Stimulated activated CD8-positive, alpha-beta memory T cell treated with anti-CD3 and anti-CD28 coated beads, Interleukin-4, amount 100 ng/mL, for 1 hour (primary cell): ENCODE measurements at places on chromosomes 7 and 10.

DNA sequence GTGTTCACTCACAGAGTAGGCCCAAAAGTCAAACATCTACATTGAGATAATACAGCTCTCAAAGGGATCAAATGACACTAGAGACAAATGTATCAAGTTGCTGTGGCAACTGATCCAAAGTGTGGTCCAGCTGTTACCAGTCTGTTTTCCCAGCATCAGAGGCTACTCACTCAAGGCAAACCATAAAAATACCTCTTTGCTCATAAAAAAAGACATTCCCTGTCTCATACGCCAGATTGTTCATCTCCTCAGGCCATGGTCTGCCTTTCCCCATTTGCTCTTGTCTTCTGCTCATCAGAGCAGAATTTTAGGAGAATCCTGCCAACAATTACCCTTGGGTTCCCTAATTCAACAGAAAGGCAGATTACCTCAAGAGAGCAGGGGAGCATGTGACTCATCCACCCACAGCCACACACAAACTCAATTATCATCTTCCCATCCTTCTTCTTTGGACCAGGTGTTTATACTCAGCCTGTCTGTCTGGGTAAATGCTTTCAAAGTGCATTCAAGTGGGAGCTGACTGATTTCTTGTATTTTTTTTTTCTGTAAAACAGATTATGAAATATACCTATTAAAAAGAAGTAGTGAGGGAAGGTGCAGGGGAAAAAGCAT lies 226.5 kb upstream of the HPS1 start:
- no peak for DNase-seq

DNA sequence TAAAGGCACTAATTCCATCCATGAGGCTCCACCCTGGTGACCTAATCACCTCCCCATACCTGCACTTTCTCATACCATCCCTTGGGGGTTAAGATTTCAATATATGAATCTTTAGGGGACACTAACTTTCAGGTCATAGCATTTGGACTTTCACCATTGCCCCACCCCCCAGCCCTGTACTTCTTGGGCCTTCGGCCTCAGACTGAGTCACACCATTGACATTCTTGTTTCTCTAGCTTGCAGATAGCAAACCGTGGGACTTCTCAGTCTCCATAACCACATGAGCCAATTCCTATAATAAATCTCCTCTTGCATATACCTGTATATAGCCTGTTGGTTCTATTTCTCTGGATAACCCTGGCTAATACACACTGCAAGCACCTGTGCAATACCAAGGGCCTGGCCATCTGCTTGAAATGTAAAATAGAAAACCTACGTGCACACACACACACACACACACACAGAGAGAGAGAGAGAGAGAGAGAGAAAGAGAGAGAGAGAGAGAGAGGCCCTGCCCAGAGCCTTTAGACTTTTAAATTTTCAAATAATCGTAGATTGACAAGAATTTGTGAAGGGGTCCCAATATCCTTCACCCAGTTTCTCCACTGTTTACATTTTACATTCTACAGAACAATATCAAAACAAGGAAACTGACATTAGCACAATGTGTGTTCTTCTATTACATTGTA lies 25.3 kb downstream of the ANXA8 start:
- DNase-seq = no peak

- DNase-seq = no peak
These were observed 151.9 kb downstream of the ZMYND11 start for GRCh38 chr10:287026-287709.

- DNase-seq = no peak
These were observed 307.4 kb upstream of the ZMIZ1 start for GRCh38 chr10:78761311-78761781.

DNA sequence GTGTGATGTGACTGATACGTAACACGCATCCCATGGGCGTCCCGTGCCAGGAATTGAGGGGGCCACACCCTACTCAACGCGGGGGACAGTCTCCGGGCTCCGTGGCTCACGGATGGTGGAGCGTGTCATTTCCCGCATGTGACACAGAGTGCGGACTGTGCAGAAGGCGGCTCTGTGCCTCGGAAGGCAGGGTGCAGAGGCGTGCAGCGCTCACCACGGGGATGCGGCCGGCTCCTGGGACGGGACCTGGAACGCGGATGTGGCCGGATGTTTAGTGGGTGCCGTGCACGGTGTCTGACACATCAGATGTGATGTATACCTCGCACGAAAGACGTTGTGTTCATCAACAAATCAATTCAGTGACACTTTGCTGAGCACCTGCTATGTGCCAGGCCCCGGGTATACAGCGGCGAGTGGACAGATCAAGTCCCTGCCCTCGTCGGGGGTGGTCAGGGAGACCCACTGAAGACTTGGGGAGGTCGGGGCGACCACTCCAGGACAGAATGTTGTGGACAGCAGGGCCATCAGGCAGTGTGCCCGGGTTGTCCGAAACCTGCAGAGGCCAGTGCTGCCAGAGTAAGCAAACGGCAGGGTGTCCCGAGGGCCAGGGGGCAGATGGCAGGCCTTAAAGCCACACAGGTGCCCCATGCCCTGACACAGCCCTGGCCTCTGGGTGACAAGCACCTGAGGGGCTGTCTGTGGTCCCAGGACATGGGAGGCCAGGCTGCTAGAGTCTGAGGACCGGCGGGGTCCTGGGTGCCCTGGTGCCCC lies 38.1 kb downstream of the MICALL2 start:
- no peak for DNase-seq

GRCh38 chr7:116687801-116688201 lies 15.8 kb downstream of the MET start:
- no peak for DNase-seq

- DNase-seq = no peak
These were observed 167.5 kb upstream of the MEOX2 start for GRCh38 chr7:15853832-15854470.

DNA sequence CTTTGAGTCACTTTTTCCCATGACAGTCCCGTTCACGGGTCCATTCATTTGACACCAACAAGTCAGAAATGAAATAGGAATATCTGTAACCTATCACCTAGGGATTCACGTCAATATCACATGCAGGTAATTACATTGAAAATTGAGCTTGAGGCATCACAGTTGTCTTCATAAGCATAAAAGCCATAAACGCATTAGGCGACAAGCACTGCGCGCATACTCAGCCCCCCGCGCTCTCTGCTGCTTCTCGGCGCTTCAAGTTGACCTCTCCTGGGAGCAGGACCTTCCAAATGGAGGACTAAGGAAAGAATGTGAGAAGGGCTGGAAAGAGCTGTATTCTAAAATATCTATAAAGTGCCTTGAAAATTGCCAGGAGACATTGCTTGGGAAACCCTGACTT lies 130.5 kb upstream of the TNS3 start:
- no peak for DNase-seq

DNA sequence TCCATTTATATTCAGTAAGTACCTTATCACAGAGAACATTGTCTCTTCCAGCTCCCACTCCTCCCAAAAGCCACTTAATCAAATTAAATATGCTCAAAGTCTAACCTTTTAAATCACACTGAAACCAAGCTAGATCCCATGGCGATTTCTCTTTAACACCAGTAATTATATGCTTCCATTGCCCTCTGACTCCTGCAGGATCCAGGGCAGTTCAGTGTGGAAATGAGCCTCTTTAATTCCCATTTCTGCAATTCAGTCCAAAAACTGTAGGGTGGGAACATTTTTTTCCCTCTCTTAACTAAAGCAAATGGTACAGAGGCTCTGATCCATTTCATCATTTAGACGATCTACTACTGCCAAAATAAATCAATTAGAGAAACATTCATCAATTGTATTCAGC lies 872.3 kb upstream of the PHF14 start:
- DNase-seq = no peak

DNA sequence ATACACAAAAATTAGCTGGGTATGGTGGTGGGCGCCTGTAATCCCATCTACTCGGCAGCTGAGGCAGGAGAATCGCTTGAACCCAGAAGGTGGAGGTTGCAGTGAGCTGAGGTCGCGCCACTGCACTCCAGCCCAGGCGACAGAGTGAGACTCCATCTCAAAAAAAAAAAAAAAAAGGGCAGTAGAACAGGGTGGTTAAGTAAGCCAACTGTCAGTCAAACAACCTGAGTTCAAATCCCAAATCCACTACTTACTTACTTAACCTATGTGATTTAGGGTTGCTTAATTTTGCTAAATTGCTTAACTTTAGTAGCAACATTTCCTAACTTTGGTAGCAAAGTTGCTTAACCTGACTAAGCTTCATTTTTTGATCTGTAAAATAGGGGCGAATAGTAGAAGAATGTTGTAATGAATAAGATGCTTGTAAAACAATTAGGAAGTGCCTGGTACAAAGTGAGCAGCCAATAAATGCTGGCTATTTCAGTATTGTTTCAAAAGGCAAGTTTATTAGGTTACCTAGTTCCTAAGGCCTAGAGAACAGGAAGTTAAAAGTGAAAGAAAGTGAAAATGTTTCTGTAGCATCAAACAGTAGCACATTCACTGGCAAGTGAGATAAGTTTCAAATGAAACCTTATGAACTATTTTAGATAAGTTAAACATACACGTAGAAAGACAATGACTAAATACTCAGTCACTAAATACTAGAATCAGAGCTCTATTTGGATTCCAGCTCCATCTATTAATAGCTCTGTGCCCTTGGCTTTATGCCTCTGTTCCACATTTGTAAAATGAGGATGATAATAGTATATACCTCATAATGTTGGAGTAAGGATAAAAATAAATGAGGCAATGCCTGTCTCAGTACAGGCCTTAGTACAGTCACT lies 64.3 kb downstream of the HOXA1 start:
- DNase-seq = no peak

DNA sequence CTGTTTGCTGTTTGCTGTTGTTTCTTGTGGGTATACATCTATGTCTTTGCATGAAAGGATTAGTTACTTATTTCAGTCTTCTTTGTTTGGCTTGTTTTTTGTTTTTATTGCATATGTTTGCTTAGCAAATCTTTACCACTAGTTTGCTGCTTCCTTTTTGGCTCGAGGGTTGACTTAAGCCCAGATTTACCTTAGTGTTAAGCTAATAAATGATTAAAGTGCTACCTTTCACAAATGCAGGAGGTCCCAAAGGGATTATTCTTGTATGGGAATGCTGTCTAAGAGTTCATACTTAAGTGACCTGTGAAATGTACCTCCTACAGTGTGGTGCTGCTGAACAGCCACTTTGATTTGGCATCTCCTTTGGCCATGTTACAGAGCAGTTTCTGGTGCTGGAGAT lies 273.5 kb upstream of the NPY start:
- DNase-seq = no peak

DNA sequence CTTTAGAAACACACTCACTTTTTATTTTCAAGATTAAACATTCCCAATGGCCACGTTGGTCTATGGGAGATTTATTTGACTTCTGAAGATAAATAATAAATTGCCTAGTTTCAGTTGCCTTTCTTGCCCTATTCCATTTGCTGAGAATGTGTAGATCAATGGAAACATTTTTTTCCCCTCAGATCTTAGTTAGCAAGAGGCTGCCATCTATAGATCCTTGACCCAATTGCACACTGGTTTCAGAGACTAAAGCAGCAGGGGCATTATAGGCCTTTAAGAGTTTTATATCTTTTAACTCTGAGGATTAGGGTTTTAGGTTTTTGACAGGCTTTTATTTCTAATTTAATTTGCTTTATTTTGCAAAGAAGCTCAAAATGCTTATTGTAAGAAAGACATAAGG lies 163.2 kb upstream of the GPR26 start:
- no peak for DNase-seq

DNA sequence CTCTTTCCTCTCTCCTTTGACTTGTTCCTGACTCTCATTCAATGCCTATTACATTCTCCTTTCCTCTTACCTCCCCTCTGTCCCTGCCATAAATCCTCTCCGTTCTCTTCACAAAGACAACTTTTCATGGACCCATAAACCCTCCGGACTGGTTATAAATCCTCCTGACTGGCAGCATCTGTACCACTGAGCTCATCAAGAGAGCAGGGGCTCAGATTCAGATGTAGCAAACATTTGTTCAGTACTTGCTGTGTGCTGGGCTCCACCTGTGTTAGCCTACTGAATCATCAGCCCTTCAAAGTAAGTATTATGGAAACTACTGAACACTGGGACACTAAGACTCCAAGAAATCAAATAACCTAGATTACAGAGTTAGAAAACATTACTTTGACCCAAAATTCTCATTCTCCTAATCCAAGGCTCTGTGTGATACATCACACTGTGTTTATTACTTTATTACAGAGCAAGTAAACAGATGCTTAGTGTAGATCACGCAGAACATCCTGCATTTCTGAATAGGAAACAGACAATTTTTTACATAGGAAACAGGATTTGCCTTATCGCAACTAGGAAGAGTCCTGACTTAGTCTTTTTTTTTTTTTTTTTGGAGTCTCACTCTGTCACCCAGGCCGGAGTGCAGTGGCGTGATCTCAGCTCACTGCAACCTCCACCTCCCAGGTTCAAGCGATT lies 108.6 kb upstream of the PDE1C start:
- DNase-seq = no peak

DNA sequence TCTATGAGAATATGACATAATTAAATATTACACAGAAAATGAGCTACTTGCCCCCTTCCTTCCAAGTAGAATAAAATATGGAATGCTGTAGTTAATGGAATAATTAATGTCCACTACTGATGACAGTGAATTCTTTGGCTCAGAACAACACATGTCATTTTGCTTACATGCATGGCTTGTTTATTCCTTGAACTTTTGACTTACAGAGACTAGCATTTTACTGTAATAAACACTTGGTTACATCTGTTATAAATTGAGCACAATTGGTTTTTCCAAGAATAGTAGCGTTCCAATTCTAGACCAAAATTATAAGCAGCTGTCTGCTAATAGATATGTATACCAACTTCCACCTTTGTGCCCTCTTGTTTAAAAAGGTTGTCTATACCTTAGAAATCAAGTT lies 286.7 kb downstream of the OTUD1 start:
- DNase-seq = no peak

DNA sequence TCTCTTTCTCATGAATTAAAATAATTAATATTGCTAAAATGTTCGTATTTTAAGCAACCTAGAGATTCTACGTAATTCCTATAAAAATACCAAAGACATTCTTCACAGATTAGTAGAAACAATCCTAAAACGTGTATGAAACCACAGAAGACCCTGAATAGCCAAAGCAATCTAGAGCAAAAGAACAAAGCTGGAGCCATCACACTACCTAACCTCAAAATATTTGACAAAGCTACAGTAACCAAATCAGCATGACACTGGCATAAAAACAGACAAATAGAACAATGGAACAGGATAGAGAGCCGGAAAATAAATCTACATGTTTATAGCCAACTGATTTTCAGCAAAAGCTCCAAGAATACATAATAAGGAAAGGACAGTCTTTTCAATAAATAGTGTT lies 105.5 kb upstream of the PTN start:
- no peak for DNase-seq

DNA sequence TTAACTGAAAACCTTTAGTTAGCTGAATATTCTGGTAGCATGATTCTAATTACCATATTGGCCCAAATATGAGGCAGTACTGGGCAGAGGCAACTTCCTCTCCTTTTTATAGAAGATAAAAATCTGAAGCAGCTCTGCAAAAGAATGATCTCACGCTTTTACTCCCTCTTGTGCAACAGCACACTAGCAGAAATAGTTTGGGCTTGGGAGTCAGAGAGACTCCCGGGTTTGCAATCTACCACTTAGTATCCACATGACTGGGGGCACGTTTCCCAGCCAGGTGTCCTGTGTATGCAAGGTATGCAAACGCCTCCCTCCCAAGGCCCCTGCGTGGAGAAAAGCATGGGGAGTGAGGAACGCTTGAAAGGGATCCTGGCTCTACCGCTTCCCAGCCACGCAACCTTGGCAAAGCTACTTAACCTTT lies 47.2 kb upstream of the RHEB start:
- DNase-seq = no peak
